ENCODE measurements at places on chromosomes 11 and 22.

- no peak for DNase-seq
Observed at GRCh38 chr11:78377625-78378418, 39.8 kb downstream of the GAB2 start.

GRCh38 chr11:26761361-26761809, 39.5 kb upstream of the SLC5A12 start:
- DNase-seq = no peak

DNA sequence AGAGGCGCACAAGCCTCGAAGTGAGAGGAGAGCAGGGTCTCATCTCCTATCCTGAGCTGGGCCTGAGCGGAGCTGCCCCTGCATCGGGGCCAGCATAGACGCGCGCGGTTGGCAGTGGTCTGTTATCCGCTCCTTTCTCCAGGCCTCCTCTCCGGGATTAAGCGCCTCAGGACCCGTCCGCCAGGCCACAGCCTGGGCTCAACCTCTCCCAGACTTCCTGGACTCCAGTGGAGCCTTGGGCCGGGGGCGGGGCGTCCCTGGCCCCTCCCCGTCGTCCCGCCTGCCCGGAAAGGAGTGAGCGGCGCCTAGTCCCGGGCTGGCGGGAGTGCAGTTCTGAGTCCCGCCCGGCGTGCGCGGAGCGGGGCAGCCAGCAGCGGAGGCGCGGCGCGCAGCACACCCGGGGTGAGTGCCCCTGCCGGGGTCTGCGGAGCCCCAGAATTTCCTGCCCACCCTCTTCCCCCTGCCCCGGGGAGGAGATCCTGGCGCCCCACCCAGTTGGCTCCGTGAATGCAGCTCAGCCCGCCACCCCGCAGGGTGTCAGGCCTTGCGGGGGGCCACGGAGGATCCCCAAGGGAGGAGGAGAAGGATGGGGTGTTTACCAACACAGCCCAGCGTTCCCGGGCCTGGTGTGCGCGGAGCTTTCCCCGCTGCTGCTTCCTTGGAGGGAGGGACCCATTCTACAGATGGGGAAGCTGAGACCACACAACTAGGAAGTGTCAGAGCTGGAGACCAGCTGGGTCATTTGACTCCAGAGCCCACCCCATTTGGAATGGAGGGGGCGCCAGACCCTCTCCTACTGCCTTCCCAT, at the start of gene TCIRG1:
TSS of gene TCIRG1 (plus strand) at position 308 of the 808 bp plus-strand sequence. CDS start 2,247 bp downstream, outside the sequence.
- DNase-seq = peak; percentile 81

GRCh38 chr22:20807315-20807752, 33.4 kb downstream of the SERPIND1 start:
- no peak for DNase-seq

DNA sequence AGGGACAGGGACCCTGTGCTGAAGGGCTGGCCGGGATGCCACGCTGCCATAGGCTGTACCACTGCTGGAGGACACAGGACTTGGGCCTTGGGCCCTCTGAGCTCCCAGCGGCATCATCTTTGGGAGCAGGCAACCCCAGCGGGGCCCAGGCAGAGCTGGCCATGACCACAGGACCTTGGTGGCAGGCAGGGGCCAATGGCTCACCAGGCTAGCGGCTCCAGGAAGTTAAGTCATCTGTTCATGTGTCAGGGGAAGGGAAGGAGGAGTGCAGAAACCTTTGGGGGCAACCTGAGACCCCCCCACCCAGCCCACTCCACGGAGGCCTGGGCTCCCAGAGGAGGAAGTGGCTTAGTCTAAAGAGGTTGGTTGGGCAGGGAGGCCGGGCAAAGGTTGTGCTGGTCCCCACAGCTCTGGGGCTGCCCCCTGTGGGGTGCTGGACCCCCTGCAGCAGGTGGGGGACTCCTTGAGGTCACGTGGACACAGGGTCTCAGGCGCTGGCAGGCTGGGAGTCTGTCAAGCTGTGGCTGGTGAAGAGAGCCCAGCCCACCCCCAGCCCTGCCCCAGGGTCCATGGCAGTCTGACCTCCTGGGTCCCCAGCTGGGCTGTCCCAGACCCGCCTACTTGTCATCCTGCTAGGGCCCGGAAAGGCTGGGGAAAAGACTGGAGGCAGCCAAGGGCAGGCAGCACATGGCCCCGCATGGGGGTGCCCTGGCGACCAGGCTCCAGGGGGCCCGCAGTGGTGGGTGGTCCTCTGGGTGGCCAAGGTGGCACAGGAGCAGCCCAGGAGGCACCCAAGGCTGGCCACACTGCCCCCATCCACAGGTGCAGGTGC, 184.3 kb downstream of the IGLL1 start:
- no peak for DNase-seq

DNA sequence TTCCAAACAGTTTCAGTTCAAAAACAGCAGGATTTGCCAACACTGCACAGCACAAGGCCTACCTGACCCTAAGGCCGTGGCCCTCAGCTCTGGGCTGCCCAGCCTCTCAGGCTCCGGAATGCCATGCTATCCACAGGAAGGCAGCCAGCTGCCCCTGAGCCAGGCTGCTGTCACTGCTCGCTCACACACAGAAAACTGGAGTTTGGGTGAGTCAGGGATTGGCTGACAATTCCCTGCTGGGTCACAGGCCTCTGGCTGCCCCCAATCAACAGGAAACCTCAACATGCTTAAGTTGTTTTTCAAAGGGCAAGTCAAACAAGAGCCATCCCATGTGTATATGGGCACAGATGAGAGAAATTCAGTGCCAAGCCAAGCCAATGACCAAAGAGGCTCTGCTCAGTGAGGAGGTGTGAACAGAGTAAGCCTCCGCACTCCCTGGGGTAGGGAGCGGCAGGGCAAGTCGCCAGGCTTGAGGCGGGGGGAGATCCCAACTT, 50.2 kb downstream of the RPL27A start:
- no peak for DNase-seq

- DNase-seq = no peak
Observed at GRCh38 chr11:69039501-69039900, 9.2 kb upstream of the TPCN2 start.

DNA sequence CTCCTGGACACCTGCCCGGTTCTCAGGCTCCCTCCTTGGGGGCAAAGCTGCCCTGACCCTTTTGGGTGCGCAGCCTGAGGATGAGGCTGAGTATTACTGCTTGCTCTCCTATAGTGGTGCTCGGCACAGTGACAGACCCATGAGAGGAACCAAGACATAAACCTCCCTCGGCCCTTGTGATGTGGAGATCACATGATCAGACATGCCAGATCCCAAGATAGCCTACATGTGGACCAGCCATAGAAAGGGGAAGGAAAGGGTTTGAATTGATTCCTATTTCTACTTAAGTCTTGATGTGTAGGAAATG, 125.3 kb downstream of the VPREB1 start:
- DNase-seq = no peak

DNA sequence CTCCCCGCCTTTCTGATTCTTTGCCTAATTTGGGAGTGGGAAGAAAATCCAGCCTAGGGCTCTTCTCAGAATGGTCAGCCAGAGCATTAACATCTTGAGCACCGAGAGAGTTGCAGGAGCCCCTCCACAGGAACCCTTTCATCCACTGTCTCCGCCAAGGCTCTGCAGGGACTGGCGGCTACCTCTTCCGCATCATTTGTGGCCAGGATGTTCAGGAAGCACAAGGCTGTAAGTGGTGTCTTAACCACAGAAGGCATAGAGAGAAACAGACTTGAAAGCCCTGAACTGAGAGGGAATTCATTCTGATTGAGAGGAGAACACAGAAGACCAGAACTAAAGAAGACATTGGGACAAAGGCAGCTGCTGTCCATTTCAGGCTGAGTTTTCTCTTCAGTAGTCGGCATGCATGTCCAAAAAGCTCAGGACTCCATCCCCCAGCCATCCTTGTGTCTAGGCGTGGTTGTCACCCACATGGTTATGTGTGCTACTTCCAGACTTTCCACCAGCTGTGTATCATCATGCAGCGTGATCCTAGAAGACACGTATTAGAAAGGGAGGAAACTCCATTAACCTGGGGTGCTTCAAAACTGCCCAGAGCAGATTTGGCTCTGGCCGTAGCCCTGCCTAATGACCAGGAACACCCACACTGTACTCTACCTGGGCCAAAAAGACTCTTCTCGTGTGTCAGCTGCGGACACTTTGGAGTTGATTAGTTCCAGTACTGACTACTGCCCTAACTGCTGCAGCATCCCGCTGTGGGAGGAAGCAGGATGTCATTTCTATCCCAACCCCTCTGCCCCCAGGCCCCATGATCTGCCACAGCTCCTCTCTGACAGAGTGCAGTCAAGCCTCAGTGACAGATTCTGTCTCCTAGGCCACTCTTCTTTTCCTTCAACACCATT, 725.1 kb downstream of the NTM start:
- DNase-seq = no peak

DNA sequence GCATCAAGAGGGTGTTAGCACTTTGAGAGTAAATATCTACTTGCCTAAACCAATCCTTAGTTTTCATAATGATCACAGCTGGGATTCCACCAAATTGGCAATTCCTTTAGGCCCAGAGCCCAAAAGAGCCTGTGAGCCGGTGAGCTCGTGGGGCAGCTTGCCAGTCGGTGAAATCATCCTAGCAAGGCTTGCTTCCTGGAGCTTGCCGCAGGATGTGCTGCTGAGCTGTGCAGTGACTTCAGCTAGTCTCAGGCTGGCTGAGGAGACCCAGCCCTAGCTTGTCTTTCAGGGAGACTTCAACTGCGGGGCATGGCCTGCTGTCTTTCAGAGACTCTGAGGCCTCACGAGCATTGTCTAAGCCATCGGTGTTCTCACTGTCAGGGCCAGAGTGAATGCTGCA, 73.6 kb upstream of the SUSD2 start:
- DNase-seq = no peak

DNA sequence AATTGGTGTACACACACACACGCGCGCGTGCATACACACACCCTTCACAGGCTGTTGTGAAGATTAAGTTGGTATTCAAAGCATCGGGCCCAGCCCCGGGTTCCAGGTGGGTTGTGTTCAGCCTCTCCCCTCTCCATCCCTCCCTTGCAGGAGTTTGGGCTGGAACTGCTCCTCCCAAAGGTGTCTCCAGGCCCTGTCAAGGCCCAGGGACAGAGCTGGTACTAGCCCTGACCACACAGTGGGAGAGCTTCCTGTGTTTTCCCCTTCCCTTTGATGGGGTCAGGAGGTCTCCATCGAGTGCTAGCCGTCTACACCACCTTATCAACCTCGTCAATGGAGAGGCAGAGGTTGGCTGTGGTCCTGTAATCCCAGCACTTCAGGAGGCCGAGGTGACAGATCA, 36.5 kb upstream of the CSNK1E start:
- DNase-seq = no peak

GRCh38 chr11:70742553-70743291, 344.4 kb downstream of the CTTN start:
- DNase-seq = no peak

DNA sequence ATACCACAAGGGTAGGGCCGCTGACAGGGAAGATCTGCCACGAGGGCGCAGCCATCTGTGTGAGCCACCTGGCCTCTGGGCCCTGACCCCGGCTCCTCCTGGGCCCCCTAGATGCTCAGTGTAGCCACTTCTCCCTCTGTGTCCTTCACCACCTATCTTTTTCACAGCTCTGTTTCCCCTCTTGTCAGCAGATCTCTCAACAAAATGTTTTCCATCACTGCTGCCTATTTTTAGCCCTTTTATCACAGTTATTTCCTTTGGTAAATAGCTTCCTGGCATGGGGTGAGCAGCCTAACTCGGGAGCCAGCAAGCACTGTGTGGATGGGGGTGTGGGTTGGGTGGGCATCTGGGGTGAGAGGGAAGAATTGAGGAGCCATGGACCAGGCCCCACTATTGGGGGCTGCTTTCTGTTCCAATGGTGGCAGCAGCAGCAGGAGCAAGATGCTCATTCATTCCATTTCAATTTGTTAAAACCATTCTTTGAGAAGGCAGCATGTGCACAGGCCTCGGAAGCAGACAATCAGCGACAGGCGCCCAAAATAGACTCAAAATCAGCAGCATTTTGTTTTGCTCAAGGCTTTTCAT, 135.2 kb upstream of the NAV2 start:
- DNase-seq = no peak

DNA sequence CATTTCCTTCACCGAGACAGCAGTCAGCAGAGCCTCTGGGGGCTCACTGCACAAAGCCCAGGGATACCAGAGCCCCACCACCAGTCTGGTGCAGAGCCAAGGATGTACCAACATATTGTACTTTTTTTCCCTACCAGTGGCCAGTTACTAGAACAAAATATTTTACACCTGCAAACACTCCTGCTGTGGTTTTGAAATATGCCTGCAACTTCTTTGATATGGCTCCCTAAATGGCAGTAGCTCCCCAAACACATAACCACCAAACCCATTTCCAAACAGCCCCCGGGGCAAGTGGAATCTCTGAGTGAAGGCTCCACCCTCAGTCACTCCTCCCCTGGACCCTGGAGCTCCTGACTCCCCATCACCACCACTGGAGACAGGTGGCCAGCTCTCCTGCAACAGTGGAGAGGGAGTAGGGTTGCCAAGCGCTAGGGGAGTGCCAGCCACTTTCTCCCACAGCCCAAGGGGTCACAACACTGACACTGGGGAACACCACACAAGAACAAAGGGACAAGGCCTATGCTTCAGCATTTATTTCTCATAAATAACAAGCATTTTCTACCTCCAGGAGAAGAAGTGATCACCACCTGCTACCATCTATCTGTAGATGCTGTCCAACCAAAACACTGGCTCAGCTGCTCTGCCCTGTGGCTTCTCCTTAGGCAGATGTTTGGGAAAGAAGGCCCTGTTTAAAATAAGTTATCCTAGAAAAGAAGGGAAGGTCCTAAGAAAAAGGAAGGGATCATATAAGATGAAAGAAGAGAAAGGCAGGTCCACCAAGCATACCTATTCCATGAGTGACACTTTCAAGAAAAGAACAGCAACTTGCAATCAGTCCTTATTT, 15.1 kb downstream of the DGCR2 start:
- DNase-seq = no peak

DNA sequence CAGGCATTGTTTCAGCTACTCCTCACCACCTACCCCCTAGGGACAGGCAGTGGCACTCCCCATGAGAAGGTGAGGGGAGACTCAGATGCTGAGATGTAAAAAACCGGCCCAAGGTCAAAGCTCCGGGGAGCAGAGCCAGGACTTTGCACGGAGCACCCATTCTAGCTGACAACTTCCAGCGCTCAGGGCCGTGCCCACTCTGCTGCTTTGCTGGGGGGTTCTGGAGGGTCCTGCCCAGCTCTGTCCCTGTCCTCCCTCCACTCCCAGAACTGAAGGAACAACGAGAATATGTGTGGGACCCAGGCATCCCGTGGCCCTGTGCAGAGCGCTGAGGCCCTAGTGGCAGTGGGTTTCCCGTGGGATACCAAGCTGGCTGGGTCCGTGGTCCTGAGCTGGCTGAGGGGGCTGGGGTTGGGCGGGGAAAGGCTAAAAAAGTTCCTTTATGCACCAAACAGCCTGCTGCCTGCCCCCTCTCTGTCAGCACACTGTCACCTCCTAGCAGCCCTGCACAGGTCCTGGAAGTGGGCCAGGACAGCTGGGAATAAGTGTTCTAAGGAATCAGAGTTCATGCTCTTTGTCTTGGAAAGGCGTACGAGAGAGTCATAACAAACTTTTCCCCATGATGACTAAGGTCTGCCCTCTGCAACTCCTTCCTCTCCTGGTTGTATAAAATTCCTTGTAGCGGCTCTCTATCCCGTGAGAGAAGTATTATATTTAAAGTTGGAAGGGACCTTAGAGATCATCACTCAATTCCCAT, 1.9 kb downstream of the MS4A10 start:
- DNase-seq = no peak

GRCh38 chr11:45318516-45318915, 32.4 kb upstream of the SYT13 start:
- DNase-seq = no peak

All from CD4-positive, alpha-beta T cell treated with Interleukin-6 for 4 hours (primary cell).